ENCODE measurements at places on chromosomes 2 and 18. TPM values are rescaled to one million over a fixed set of nuclear protein-coding genes. Genes with fewer than 3 reads are reported as not detected.

The DLGAP1 gene
- polyA plus RNA-seq: 5.3 TPM

The CENPO gene
- polyA plus RNA-seq: 20.1 TPM

- no peak for DNase-seq
Observed at GRCh38 chr2:238004077-238004830, 37.4 kb downstream of the UBE2F start.

DNA sequence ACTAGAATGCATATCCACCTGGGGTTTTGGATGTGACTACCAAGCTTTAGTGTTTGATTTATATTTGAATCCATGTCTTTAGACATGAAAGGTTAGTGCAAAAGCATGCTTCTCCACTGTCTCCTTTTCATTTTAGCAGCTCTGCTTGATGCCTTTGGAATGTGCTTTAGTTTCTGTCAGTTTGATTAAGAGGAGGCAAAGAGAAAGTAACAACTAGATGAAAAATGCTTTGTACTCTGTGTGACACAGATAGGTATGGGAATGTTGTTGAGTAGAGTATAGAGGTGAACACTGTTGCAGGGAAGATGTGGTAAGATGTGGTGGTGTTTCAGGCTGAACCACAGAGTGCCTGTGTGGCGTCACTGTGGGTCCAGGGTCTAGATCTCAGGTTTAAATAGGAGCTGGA, 19.8 kb downstream of the PIK3C3 start:
- no peak for DNase-seq

The UGT1A8 gene
- polyA plus RNA-seq: not detected

DNA sequence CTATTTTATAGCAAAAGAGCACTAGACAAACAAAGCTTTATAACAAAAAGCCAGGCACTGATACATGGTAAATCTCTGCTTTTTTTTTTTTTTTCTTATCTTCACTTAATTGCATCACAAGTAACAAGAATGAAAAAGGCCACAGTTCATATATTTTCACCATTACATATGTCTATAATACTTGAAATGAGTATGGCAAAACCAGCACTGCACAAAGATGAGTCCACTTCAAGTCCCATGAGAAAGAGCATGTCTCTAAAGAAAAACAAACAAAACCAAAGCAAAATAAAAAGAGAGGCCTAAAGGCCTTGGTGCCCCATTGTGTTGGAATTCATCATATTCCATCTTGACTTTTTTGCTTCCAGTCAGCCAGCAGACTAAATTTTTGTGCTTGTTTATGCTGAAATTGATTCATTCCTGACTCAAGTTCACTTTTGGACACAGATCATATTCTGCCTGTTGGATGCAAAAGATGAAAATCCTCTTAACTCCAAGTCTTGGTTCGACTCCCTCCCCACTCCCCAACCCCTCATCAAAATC, 264.9 kb upstream of the CCDC68 start:
- DNase-seq: no peak

DNA sequence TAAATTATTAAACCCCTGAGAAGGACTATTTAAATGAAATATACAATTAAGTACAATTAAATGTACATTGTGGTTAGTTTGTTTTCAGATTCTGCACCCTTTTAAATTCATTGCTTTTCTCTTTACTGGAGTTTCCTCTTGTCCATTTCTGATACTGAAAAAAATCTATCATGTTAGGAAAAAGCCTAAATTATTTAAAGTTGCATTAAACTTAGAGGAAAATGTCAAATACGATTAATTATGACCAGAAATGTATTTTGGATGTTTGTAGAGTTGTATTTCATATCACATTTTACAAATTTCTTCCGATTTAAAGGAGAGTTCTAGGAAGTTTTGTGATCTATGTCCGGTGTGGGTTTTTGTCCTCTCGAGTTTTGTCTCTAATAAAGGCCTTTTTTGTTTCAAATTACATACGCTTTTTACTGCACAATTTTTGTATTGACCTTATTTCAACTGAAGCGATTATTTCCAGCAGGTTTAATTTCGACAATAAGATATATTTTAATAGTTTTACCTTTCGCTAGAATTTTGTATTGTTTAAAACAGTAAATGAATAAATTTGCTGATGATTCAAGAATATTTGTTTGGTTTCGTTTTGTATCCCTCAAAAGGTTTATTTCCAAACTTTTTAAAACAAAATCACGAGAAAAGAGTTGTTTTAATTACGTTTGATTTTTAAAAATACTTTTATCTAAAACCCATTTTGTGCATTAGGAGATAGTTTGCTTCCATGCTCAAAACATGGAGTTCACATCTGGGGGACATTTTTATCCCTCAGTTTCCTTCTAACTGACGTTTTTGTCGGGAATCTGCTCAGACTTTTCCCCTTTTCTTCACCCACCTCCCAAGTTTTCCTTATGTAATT, 3.3 kb upstream of the SATB2 start:
- no peak for DNase-seq

DNA sequence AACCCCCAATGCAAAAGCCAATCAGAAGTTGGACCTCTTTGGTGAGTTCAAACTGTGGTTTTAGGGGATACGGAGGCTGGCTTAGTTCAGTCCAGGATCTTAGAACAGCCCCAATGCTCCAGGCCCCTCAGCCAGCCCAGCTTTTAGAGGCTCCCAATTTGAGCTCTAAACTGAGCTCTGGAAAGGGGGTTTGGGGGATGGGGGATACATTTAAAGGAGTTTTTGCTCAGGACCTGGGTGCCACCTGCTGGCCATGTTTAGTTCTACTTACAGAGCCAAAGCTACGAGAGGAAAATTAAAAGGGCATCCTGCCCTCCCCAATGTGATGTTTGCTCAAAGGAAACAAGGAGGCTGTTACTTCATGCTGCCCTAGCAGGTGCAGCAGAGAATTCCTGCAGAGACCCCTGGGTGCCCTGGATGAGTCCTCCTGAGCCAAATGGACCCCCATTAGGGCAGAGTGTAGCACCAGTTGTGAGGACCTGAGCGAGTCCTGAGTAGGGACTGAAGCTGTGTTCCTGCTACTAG, 15.9 kb upstream of the TMEM214 start:
- DNase-seq: no peak

GRCh38 chr2:163132850-163133249, 294.3 kb upstream of the KCNH7 start:
- DNase-seq: no peak

The SLC16A14 gene
- polyA plus RNA-seq: 4.9 TPM

The EPG5 gene
- 33.6 TPM for polyA plus RNA-seq

- no peak for DNase-seq
Observed at GRCh38 chr2:24986372-24986771, 14.6 kb upstream of the DNAJC27 start.

DNA sequence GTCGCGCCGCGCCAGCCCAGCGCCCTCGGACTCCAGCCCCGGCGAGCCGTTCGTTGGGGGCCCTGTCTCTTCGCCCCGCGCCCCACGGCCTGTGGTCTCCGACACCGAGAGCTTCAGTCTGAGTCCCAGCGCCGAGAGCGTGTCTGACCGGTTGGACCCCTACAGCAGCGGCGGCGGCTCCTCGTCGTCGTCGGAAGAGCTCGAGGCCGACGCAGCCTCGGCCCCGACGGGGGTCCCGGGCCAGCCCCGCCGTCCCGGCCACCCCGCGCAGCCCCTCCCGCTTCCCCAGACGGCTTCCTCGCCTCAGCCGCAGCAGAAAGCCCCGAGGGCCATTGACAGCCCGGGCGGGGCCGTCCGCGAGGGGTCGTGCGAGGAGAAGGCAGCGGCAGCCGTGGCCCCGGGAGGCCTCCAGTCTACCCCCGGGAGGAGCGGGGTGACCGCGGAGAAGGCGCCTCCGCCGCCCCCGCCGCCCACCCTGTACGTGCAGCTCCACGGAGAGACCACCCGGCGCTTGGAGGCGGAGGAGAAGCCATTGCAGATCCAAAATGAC, 1.4 kb downstream of the PHLPP1 start:
- no peak for DNase-seq

DNA sequence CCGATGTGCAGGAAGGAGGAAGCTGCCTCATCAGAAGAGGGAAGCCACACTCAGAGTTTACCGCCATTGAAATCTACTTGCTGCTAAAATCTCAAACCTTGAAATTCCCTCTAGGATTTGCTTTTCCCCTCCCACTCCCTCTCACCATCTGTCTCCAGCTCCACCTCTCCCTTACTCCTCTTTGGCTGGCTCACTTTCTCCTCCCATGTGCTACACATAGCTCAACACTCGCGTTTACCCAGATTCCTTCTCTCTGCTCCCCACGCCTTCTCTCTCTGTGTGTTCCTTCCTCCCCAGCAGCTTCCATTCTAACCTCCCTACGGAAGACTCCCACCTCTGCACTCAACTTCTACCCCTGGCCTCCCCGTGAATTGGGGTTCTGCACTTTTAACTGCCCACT, 143.1 kb downstream of the DNER start:
- DNase-seq: no peak

GRCh38 chr2:129791712-129792111, 187.8 kb upstream of the RAB6C start:
- no peak for DNase-seq

DNA sequence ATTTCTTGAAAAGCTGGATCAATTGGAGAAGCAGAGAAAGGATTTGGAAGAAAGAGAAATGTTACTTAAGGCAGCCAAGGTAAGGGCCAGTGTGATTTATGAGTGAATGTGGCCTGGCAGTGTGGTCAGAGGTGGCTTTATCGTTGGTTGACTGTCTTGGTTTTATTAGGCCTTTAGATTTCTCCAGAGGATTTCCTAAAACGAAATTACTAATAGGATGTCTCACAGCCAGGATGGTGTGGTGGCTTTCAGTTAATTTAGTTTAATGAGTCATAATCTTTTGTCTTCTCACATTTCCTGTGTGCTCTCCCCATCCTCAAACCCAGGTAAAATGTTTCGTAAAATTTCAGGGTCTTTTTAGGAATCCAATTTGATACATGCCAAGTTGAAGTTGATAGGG, 100.8 kb downstream of the TAF4B start:
- DNase-seq: no peak

DNA sequence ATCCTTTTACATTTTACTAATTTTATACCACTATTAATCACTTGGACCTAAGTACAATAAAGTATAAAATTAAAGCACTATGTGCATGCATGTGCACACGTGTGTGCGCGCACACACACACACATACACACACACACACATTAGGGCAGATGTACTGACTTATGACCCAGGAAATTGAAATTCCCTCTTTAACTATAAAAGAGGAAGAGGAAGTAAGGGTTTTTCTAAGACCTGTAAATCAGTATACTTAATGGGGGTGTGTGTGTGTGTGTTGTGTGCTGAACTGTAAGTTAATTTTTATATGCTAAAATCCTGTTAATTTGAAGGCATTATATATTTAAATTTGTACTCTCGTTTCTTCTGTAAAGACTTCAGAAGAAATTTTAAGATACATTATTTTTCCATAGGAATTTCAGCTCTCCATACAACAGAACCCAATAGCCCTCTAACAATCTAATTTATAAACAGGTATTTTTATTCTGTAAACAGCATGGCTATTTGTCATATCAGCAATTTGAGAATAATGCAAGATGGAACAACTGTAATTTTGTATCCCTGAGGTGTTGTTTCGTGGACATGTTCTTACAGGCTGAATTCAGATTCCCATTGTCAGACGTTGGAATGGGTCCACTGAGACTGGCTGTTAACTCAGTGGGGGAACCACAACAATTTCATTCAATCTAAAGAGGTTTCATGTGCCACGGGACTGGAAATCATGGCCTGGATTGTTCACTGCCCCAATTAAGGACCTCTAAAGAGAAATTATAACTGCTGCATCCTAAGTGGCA, 90.9 kb downstream of the PLA2R1 start:
- no peak for DNase-seq

The SLC5A7 gene
- polyA plus RNA-seq: 0.44 TPM

The HS1BP3 gene
- polyA plus RNA-seq: 22.5 TPM

The ANKRD53 gene
- 1.7 TPM for polyA plus RNA-seq

The DES gene
- 7.4 TPM for polyA plus RNA-seq

The CACNB4 gene
- polyA plus RNA-seq: 5.9 TPM

The SCN1A gene
- 0.20 TPM for polyA plus RNA-seq

DNA sequence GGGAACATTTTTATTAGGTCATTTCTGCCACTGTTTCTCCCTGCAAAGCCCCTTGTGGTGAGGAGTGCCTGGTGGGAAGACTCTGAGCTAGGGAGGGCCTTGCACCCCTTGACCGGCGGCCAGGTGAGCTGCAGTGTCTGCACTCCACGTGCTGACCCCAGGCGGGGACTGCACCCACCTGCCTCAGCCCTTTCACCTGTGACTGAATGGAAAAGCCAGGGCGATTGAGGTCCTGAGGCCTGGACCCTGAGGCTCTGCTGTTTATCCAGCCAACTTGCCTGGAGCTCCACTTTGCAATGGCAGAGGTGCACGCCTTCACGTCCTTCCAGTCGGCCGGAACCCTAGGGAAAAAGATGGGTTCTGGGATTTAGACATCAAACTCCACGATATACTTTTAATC, 53.1 kb downstream of the TMEM18 start:
- no peak for DNase-seq

- no peak for DNase-seq
Observed at GRCh38 chr2:10300997-10301940, 1.4 kb upstream of the HPCAL1 start.

DNA sequence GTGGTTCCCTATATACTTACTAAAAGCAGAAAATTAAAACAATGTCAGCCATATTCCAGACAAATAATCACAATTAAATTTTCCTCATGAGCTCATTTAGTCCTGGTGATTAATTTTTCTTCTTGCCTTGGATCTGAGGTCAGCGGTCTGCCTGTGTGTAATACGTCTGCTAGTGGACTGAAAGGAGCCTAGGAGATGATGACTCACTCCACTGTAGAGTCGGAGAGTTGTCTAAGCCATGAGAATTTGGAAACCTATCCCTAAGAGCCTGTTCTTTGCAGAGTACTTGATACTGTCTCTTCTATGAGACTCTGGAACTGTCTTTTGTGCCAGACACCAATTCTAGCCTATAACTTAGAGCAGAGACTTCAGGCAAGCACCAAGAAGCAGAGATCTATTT, 94.2 kb upstream of the RAB27B start:
- DNase-seq: no peak

GRCh38 chr2:24955921-24956320, 15.8 kb downstream of the DNAJC27 start:
- no peak for DNase-seq

The TNFRSF11A gene
- 2.4 TPM for polyA plus RNA-seq

All from left renal cortex interstitium (tissue), 4 donors.